Activated CD8-positive, alpha-beta T cell treated with anti-CD3 and anti-CD28 coated beads, Interleukin-2, amount 10 ng/mL, durations not matched to agents 7 days and 5 days (primary cell): ENCODE measurements at places on chromosomes 4 and X.
A peak's percentile ranks its signal among the peaks of the same experiment; 100 is the strongest.

DNA sequence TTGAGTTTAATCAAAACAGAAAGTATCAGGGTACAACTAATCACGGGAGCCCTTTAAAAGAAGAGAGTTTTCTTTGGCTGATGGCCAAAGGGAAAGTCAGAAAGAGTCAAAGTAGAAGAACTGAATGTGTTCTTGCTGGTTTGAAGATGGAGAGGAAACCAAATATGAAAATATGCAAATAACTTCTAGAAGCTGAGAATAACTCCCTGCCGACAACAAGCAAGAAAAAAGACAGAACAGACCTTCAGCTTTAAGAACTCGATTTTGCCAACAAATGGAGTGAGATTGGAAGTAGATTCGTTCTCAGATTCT lies 903.8 kb downstream of the STIM2 start:
- no peak for DNase-seq

GRCh38 chr4:23890369-23891063 lies 669 bp upstream of the PPARGC1A start:
- DNase-seq = no peak

- DNase-seq = no peak
Measured at GRCh38 chr4:30461218-30461617, 259.0 kb upstream of the PCDH7 start.

DNA sequence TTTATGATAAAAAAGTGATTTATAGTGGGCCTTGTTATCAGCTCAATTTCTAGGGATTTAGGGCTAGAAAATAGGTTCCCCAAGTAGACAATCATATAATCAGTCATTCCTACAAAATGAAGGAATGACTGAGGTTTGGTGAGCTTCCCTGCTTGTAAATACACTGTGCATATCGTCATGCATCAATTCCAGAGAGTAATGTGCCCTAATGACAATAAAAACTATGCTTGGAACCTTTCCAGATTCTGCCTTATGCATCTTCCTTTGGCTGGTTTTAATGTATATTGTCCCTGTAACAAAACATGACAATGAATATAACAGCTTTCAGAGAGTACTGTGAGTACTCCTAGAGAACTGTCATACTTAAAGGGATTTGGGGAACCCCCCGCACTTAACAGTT lies 1310.9 kb downstream of the PCDH7 start:
- DNase-seq = no peak

DNA sequence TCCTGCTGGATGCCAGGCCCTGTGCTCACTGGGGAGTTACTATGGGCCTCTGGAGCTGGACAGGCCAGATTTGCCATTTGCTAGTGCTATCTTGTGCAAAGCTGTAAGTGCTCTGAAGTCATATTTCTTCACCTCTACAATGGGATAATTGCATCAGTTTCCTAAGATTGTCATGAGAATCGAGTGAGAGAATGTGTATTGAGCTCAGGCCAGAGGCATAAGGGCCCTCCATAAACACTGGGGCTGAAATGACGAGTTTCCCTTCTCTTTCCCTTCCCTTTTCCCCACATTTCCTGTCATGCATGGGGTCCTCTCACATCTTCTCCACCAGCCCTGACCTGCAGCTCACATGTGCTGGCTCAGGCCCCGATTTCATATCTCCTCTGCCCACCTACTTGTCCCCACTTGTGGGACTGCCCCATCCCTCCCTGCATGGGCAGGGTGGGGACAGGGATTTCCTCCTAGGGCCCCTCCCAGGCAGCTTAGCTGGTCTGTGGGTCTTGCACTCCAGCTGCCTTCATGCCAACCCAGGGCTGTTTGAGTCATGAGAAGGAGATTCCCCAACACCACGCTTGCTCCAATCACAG lies 358.8 kb downstream of the MID1IP1 start:
- no peak for DNase-seq

DNA sequence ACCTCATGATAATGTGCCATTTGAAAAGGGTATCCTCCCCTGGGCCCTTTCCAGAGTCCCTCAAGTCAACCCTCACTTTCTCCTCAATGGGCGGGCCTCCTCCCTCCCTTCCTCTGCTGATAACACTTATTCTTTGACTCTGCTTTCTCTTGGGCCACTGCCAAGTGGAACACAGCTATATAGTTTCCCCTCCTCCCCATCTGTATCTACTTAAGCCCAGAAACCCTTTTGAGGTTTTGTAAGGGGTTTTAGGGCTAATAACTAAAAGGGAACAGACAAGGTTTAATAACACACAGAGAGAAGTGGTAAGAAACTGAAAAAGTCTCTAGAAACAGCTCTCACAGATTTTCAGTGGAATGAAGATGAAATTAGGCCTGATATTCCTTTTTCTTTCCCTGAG lies 116.7 kb downstream of the GPC3 start:
- DNase-seq = no peak

GRCh38 chr4:113739197-113739596 lies 22.3 kb downstream of the CAMK2D start:
- DNase-seq = no peak

DNA sequence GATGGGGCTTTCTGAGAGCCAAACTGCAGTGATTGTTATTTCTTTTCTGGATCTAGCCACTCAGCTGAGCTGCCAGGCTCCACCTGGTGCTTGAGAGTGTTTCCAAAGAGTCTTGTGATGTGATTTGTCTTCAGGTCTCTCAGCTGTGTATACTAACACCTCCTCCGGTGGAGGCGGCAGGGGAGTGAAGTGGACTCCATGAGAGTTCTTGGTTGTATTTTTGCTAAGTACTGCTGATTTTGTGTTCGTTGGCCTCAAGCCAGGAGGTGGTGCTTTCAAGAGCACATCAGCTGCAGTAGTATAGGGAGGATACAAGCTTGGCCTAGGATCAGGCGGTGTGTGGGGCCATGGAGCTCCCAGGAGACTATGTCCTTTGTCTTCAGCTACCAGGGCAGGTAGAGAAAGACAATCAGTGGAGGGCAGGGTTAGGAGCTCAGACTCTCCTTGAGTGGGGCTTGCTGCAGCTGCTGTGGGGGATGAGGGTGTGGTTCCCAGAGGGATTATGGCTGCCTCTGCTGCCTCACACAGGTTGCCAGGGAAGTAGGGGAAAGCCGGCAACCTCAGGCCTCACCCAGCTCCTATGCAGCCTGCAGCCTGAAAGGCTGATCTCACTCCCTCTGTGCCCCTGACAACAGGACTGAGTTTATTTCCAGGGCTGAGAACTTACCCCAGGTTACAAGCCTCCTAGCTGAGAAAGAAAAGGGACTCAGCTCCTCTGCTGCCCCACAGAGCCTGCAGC lies 62.4 kb downstream of the NPFFR2 start:
- DNase-seq = no peak

- no peak for DNase-seq
Measured at GRCh38 chr4:86816501-86817273, 32.5 kb downstream of the SLC10A6 start.

- peak; percentile 73 for DNase-seq
Measured at GRCh38 chrX:107654872-107655761, 26.8 kb downstream of the PRPS1 start.

DNA sequence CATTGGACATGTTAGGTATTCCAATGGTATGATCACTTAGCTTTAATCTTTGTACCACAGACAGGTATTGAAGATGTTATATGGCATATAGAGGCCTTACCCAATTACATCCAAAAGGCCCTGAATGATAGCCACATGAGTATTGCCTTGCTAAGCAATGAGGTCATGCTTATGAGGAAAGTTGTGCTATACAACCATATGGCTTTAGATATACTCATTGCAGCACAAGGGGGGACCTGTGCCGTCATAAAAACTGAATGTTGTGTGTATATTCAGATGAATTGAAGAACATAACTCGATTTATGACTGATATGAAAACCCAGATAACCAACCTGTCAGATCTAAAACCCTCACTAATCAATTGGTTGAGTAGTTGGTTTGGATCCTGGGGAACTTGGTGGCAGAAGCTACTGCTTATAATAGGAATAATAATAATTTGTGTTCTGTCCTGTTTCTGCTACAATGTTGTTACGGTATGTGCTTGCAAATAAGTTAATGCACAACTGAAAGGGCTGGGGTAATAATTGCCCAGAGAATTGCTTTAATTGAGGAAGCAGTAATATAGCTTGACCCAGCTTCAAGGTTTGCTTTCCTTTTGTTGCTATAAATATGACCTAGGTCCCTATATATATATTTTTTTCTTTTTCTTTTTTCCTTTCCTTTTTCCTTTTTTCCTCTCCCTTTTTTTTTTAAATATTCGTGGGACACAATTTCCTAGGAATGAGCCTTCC lies 21.5 kb upstream of the CSTF2 start:
- no peak for DNase-seq

- no peak for DNase-seq
Measured at GRCh38 chr4:154452798-154453346, 38.7 kb downstream of the DCHS2 start.

DNA sequence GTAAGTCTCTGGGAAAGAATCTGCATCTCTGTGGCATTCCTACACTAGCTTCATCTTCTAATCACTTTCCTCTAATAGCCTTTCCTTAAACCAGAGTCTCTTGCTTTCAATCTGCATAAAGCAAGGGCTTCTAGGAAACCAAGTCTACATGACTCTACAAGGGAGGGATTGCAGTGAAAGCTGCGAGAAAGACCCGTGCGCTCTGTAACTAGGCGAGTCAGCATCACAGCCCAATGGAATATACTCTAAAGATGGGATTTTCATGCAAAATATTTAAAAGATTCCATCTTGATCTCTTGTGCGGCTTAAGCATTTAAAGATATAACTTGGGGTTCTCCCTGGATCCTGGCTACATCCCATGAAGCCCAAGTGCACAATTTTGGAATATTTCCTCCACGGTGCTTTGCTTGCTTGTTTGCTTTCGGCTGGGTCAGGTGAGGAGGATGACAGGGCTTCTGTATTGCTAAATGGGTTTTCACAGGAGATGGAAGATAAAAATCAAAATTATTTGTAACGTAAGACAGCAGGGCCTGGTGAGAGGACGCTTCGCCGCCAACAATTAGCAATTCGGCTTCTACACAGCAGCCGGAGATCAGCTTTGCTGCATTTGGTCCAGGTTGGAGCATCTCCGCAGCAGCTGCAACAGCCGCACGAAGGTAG lies 687 bp upstream of the GRIA2 start:
- no peak for DNase-seq

DNA sequence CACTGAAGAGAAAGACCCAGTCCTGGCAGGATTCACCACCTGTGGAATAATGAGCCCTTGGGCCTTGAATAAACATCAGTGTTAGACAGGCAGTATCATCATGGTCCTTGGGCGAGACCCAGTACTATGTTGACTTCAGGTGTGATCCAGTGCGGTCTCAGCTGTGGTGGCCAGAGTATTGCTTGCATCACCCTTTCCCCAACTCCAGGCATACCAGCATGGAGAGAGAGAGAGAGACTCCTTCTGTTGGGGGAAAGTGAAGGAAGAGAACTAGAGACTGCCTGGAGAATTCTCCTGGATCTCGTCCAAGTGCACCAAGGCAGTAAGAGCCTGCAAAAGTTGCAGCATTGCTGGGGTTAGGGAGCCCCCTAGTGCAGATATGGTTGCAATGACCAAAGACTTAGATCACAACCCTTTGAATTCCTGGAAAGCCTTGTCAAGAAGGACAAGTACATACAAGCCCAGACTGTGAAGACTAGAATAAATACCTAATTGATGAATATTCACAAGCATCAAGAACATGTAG lies 61.1 kb upstream of the VAMP7 start:
- DNase-seq = peak; percentile 60

- DNase-seq = no peak
Measured at GRCh38 chrX:154780968-154781367, 18.3 kb downstream of the DKC1 start.

- no peak for DNase-seq
Measured at GRCh38 chr4:40058121-40058520, 1.5 kb downstream of the N4BP2 start.

- DNase-seq = no peak
Measured at GRCh38 chrX:138914767-138915166, 203.2 kb upstream of the FGF13 start.

DNA sequence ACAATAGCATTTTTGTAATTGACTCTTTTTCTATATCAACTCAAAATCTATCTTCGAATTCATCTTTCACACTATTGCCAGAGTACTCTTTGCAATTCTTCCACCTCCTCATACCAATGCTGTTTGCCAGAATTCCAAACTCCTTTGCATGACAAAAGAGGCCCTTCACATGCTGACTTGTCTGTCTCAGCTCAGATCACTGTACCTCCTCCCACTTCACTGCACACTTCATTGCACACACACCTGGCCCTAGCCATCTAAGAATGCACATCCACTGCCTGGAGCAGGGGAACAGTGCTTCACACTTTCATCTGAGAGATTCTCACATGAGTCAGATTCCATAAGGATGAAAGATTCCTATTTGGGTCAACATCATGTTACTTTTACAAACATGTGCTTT lies 56.5 kb downstream of the PRDM5 start:
- DNase-seq = no peak

DNA sequence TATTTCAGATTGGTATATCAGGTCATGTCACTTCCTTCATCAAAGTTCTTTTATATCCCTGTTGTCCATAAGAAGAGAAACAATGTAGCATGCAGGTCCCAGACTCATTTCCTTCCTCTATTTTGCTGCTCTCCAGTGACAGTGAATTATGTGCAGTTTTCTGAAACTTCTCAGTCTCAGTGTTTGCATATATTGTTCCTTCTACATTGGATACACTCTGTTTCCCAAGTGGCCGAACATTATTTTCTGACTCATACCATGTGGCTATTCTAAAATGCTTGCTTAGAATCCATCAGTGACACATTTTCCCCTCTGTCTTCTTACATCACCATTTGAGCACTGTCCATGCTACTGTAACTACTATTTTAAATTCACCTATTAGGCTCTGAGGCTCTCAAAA lies 305.7 kb downstream of the PDHA2 start:
- DNase-seq = no peak

- DNase-seq = no peak
Measured at GRCh38 chr4:3355266-3355748, 62.5 kb downstream of the RGS12 start.
